Activated T-helper 1 cell treated with anti-CD3 and anti-CD28 coated beads, Interleukin-2, amount 50 U/mL, for 16 hours (primary cell): ENCODE measurements at places on chromosomes 4 and X.

- no peak for DNase-seq
These were observed 1.2 kb downstream of the ARHGAP6 start for GRCh38 chrX:11664211-11665167.

DNA sequence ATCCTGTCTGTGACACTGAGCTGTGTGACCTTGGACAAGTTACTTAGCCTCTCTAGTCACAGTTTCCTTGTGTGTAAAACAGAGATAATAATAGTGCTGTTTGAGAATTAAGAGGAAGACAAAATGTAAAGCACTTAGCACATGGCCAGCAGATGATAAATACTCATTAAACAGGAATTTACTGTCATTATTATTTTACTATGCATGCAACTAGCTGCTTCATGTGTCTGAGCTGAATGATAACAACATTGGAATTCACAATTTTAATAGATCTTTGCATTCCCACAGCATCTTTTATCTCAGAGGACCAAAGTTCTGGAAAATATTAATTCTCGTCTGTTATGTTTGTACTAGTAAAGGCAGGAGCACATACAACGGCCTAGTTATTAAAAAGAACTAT lies 79.2 kb upstream of the TET2 start:
- no peak for DNase-seq

- no peak for DNase-seq
These were observed 92.7 kb downstream of the USP46 start for GRCh38 chr4:52566136-52567031.

- no peak for DNase-seq
These were observed 181.7 kb downstream of the GABRB1 start for GRCh38 chr4:47213106-47213505.

- DNase-seq: no peak
These were observed 7.2 kb upstream of the EFNB1 start for GRCh38 chrX:68821616-68822015.

- no peak for DNase-seq
These were observed 11.5 kb downstream of the ANXA5 start for GRCh38 chr4:121685257-121685656.

- DNase-seq: no peak
These were observed 253.2 kb upstream of the CENPE start for GRCh38 chr4:103451341-103451740.

GRCh38 chr4:90486346-90486745 lies 359.2 kb downstream of the CCSER1 start:
- no peak for DNase-seq
